ENCODE measurements at places on chromosomes 12 and 14. TPM values are rescaled to one million over a fixed set of nuclear protein-coding genes. Genes with fewer than 3 reads are reported as not detected.

SERPINA5 gene
- total RNA-seq, result not detected

- H3K27me3 ChIP-seq, result no peaks in the 10 kb centered on the region
- no peak overlapping the region for H3K4me3 ChIP-seq
- peaks cover 66% of the 10 kb centered on the region for H3K36me3 ChIP-seq
- DNase-seq, result no peak
- no peaks in the 10 kb centered on the region for H3K4me1 ChIP-seq
Measured at GRCh38 chr12:109458771-109459208, 18.3 kb downstream of the KCTD10 start.

- H3K27ac ChIP-seq, result no peak overlapping the region
- no peaks in the 10 kb centered on the region for H3K4me1 ChIP-seq
- no peaks in the 10 kb centered on the region for H3K27me3 ChIP-seq
- no peak overlapping the region for H3K4me3 ChIP-seq
- DNase-seq, result no peak
Measured at GRCh38 chr14:67575684-67576083, 24.4 kb downstream of the PIGH start.

ANKRD33 gene
- not detected for total RNA-seq

DNA sequence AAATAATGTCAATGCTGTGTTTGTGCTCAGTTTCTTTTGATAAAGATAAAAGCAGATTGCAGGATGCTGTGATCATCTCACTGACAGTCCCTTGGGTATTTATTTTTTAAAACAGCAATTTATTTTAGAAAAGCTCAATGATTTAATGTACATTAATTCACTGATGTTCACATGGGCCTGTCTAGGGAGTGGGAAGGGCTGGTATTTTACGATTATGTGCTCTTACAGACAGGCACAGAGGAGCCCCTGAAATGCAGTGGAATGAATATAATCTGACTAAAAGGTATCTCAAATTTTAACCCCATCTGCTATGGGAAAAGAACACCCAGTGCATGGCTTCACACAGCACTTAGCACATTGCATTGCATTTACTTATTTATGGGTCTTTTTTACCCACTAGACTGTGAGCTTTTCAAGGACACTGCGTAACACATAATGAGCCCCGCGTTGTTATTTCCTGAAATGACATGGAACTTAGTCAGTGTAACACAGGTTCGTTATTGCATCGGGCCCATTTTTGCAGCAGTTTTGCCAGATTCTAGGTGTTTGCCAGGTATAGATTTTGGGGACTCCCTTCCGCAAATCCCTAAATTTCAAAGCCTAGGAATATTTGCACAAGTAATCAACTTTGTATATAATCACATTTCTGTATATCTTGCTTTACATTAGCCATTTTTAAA lies 425.3 kb upstream of the FBXO33 start:
- H3K27me3 ChIP-seq, result no peaks in the 10 kb centered on the region
- no peak overlapping the region for H3K27ac ChIP-seq
- no peaks in the 10 kb centered on the region for H3K4me1 ChIP-seq
- no peak overlapping the region for H3K4me3 ChIP-seq
- DNase-seq, result no peak

DNA sequence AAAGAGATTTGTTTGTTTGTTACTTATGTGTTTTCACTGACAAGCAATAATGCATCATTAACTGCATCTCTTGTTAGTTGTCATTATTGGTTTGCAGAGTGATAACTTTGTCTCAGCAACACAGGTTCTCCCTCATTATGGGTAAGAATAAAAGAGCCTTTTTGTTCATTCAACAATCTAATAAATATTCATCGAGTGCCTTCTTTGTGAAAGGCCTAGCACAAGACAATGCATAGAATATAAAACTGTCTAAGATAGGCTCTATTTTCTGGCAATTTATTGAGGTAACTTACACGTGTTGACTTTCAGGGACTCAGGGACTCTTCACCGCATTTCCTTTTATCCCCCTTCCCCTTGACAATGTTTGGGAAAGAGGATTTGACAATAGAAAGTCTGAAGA lies 95.5 kb upstream of the KRR1 start:
- no peaks in the 10 kb centered on the region for H3K4me1 ChIP-seq
- no peak overlapping the region for H3K27ac ChIP-seq
- no peaks in the 10 kb centered on the region for H3K27me3 ChIP-seq
- no peaks in the 10 kb centered on the region for H3K36me3 ChIP-seq

DNA sequence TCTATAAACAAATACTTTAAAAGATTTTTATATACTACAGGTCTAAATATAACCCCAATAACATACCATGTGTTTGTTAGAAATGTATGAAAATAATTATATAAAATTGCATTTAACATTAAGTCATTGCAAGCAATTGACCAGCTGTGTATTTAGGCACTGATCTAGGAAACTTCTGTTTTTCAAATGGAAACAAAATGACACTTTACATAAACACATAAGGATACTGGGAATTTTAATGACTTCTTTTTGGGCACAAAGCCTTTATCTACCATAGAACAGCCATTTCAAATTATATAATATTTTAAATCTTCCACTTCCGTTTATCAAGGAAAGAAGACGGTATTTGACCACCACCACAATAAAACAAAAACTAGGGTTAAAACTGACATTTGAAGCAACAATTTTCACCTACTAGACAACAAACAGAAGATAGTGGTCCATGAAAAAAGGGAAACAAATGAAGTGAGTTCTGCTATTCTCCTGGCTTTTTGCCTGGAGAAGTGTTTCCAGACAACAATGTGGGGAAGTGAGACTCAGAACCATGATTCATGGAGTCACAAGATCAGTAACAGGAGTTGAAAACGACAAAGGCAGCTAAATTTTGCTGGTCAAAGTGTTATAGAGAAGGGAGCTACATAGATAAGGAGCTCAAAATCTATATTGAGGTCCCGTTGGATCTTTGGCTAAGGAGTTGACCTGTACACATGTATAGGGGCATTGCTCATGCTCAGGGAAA lies 475.1 kb downstream of the TRHDE start:
- H3K4me1 ChIP-seq, result no peaks in the 10 kb centered on the region
- no peaks in the 10 kb centered on the region for H3K36me3 ChIP-seq
- no peak for DNase-seq
- no peaks in the 10 kb centered on the region for H3K27me3 ChIP-seq
- no peak overlapping the region for H3K27ac ChIP-seq

ABHD12B gene
- total RNA-seq, result not detected

- no peak overlapping the region for H3K27ac ChIP-seq
- no peaks in the 10 kb centered on the region for H3K36me3 ChIP-seq
- peaks cover 5% of the 10 kb centered on the region for H3K27me3 ChIP-seq
- H3K4me1 ChIP-seq, result no peaks in the 10 kb centered on the region
- H3K4me3 ChIP-seq, result no peak overlapping the region
- DNase-seq, result peak; percentile 22
Measured at GRCh38 chr12:94879542-94879941, 124.0 kb downstream of the NDUFA12 start.

DNA sequence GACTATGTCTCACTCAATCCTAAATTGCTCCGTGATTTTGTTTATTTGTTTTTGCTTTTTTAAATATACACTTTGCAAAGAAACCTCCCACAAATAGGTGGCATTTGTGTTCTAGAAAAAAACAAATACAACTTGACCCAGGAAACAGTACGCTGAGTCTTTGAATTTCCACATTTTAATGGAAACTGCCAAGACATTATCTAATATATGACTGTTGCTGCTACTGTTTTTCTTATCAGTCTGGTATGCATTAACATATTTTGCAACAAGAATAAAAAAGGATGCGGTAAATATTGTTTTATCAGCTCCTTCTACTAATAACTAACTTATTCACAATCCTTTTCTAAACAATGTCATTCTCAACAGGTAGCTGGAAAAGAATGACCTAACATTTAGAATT lies 187.4 kb downstream of the LRIG3 start:
- H3K27me3 ChIP-seq, result no peaks in the 10 kb centered on the region
- no peak overlapping the region for H3K4me3 ChIP-seq
- no peak overlapping the region for H3K27ac ChIP-seq
- no peaks in the 10 kb centered on the region for H3K36me3 ChIP-seq

ADCY4 gene
- total RNA-seq, result 6.2 TPM

RNFT2 gene
- total RNA-seq, result 5.4 TPM

TDRD9 gene
- 0.16 TPM for total RNA-seq

- H3K4me3 ChIP-seq, result peak overlapping the region; percentile 100
- DNase-seq, result peak; percentile 62
- H3K36me3 ChIP-seq, result peaks cover 7% of the 10 kb centered on the region
- peaks cover 30% of the 10 kb centered on the region for H3K4me1 ChIP-seq
- H3K27me3 ChIP-seq, result no peaks in the 10 kb centered on the region
- H3K27ac ChIP-seq, result peak overlapping the region; percentile 91
Measured at GRCh38 chr12:112419297-112420133, 768 bp downstream of the PTPN11 start.

GRCh38 chr14:23296012-23296777 lies 6.5 kb downstream of the PPP1R3E start:
- no peak overlapping the region for H3K4me3 ChIP-seq
- H3K27me3 ChIP-seq, result no peaks in the 10 kb centered on the region
- peaks cover 20% of the 10 kb centered on the region for H3K4me1 ChIP-seq
- no peak for DNase-seq
- H3K36me3 ChIP-seq, result peaks cover 14% of the 10 kb centered on the region

DNA sequence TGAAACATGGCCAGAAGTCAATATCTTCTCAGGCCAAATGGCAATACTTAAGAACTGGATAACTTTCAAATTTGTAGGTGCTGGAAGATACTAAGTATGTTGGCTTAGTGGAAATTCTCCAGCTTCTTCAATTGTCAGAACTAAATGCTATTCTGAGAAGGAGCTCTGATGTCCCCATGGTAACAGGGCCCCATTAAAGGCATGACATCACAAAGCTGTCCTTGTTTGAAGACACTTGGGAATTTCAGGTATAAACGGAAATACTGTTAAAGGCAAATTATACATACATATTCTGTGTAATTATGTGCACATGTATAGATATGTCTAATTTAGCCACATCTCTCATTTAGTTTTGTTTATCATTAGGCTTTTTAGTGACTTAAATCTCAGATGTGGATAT lies 210.0 kb upstream of the SEL1L start:
- DNase-seq, result no peak
- H3K27me3 ChIP-seq, result no peaks in the 10 kb centered on the region
- no peak overlapping the region for H3K27ac ChIP-seq
- no peaks in the 10 kb centered on the region for H3K36me3 ChIP-seq

ARL1 gene
- total RNA-seq, result 30.3 TPM

- H3K4me3 ChIP-seq, result no peak overlapping the region
- no peaks in the 10 kb centered on the region for H3K4me1 ChIP-seq
- H3K27me3 ChIP-seq, result peaks cover 2% of the 10 kb centered on the region
- H3K36me3 ChIP-seq, result no peaks in the 10 kb centered on the region
- no peak for DNase-seq
- no peak overlapping the region for H3K27ac ChIP-seq
Measured at GRCh38 chr12:5650281-5650680, 218.4 kb downstream of the NTF3 start.

CAPZA3 gene
- not detected for total RNA-seq

DNA sequence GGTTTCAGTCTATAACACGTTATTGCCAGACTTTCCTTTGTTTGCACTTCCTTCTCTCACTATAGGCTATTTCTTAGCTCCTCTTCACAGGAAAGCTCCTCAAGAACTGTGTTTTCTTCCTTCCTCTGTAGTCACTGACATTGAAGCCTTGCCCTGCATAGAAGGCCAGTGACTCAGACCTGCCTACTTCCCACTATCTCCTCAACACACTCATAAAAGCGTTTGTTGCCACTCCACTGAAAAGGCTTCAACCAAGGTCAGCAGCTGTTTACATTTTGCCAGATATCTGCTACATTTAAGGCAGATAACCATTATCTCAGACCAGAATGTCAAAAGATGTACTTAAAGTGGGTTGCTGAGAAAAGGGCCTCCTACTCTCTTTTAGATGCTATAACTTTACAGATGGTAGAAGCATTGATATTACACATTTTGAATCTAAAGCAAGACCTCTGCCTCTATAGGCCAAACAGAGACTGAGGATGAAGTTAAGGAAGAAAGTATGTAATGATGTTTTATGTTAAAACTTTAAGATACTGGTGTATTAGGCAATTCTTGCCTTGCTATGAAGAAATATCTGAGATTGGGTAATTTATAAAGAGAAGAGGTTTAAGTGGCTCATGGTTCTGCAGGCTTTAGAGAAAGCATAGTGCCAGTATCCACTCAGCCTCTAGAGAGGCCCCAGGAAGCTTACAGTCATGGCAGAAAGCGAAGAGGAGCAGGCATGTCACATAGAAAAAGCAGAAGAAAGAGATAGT lies 233.3 kb upstream of the FLRT2 start:
- no peaks in the 10 kb centered on the region for H3K4me1 ChIP-seq
- H3K36me3 ChIP-seq, result no peaks in the 10 kb centered on the region
- no peak overlapping the region for H3K4me3 ChIP-seq
- no peaks in the 10 kb centered on the region for H3K27me3 ChIP-seq

GRCh38 chr12:4164559-4165558 lies 108.7 kb upstream of the CCND2 start:
- H3K36me3 ChIP-seq, result no peaks in the 10 kb centered on the region
- H3K27me3 ChIP-seq, result no peaks in the 10 kb centered on the region
- peaks cover 4% of the 10 kb centered on the region for H3K4me1 ChIP-seq
- peak overlapping the region; percentile 71 for H3K27ac ChIP-seq

VDR gene
- total RNA-seq, result 2.9 TPM

HOXC9 gene
- not detected for total RNA-seq

SAMD4A gene
- 5.7 TPM for total RNA-seq

- no peak for DNase-seq
- H3K4me1 ChIP-seq, result peaks cover 43% of the 10 kb centered on the region
- H3K36me3 ChIP-seq, result no peaks in the 10 kb centered on the region
- H3K4me3 ChIP-seq, result no peak overlapping the region
- H3K27ac ChIP-seq, result no peak overlapping the region
Measured at GRCh38 chr14:50816395-50817047, 14.4 kb downstream of the NIN start.

DNA sequence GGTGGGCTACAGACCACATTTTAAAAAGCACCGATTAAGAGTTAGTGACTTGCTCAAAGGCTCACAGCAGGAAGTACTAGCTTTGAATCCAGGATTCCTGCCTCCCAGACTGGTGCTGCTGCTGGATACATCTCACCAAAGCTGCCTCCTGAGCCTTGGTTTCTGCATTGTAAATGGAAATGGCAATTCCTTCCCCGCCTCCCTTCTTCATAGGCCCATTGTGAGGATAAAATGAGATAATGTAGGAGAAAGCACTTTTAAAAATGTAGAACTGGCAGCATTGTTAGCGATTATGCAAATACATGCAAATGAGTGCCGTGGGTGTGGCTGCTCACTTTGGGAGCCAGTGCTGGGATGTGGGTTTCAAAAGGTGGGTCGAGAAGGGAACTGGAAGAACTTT lies 15.4 kb downstream of the PDE1B start:
- no peaks in the 10 kb centered on the region for H3K27me3 ChIP-seq
- H3K4me1 ChIP-seq, result peaks cover 5% of the 10 kb centered on the region
- no peak for DNase-seq
- no peak overlapping the region for H3K27ac ChIP-seq

GRCh38 chr12:124651516-124652273 lies 84.3 kb upstream of the NCOR2 start:
- DNase-seq, result no peak
- H3K4me1 ChIP-seq, result no peaks in the 10 kb centered on the region
- H3K4me3 ChIP-seq, result no peak overlapping the region
- no peaks in the 10 kb centered on the region for H3K36me3 ChIP-seq
- no peaks in the 10 kb centered on the region for H3K27me3 ChIP-seq

CCNT1 gene
- 85.4 TPM for total RNA-seq

- no peak overlapping the region for H3K4me3 ChIP-seq
- H3K27ac ChIP-seq, result no peak overlapping the region
- no peaks in the 10 kb centered on the region for H3K36me3 ChIP-seq
- no peaks in the 10 kb centered on the region for H3K4me1 ChIP-seq
Measured at GRCh38 chr12:99453836-99454538, 193.6 kb upstream of the GARIN6 start.
